G401 (cell line): ENCODE measurements at places on chromosomes 5 and 9. TPM values are rescaled to one million over a fixed set of nuclear protein-coding genes. Genes with fewer than 3 reads are reported as not detected.

The DDX4 gene
- total RNA-seq = not detected in 2 replicates

The N4BP3 gene
- total RNA-seq = 9.3 and 10.4 TPM in 2 replicates

DNA sequence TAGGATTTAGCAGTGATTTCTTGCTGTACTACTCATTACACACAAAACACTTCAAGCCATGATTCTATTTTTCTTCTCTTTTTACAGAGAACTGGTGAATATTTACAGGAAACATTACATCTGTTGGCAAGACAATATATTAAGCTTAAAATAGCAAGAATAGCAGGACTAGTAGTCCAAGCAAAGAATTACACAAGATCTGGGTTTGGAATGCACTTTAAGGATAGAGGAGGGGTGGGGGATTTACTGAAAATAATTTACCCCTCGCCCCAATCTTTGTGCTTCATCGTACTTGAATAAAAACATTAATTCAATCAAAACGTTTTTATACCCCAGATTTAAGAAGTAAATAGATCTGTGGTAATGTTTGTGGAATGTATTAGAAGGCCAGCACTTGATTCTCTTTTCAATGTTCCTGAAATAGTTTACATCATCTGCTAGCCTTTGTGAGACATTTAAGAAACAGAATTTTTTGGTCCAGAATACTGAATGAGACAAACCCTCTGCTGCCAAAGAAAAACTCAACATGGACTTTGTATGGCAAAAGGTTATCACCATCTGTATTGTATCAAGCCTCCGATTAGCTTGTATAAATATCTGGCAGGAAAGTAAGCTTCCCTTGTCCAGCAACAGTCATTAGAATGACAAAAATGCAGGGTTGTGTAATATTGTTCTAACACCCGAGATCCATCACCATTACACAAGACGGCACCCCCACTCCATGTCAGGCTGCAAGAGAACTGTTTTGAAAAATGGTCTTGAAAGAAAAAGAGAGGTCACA, 23.8 kb downstream of the SVEP1 start:
- peak; percentile 18 for DNase-seq

GRCh38 chr9:114631166-114631565, 20.1 kb downstream of the TMEM268 start:
- no peak for DNase-seq

DNA sequence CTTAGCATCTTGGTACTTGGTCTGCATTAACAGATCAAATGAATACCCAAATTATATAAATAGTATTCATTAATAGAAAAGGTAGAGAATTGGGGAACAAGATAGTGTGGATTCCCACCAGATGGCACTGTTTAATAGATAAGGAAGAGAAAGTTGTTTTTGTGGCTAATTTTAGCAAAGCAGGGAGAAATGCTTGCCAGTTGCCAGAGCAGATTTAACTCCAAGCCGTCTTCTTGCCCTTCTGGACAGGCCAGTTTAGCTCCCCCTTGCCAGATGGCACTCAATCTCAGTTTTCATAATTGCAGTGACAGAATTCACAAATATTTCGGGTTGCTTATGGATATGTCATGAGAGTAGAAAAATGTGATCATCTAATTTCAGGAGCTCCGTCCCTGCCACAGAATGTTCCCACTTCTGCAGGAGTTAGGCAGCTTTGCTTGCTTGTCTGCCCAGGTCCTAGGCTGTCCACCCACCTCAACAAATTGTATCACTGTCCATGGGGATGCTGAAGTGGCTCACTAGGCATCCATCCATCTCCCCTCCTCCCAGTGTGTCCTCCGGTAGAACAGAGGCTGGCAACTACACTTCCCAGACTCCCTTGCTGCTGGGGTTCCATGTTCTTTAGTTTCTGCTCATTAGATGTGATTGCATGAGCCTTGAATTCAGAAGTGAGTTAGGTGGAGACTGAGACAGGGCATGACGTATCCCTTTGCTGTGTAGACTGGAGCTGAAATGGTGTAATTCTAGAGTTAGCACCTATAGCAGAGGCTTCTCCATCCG, 11.8 kb upstream of the HEXB start:
- peak; percentile 94 for DNase-seq

DNA sequence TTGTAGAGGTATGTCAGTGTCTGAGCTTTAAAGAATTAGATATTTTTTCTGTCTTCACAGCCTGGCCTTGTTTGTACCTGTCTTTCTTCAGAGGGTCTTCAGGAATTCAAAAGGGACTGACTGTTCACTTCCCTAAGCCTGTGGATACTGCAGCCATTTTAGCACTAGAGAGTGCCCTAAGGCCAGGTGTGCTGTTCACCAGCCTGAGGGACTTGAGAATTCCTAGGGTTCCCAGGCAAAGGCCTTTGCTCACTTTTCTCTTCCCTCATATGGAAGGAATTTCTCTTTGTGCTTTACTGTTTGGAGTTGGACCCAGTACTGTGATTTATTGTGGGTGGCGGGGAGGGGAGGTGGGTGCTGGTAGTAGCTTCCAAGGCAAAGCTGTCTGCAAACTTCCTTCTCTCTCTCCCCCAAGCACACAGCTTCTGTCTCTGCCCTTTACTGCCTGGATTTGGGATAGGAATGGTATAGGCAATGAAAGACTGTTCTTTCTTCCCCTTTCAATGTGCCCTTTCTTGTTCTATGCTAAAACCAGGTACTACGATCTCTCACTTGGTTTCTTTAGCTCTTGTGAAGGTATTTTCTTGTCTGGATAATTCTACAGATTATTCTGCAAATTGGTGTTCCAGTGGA, 9.7 kb upstream of the LRRC70 start:
- DNase-seq = no peak

DNA sequence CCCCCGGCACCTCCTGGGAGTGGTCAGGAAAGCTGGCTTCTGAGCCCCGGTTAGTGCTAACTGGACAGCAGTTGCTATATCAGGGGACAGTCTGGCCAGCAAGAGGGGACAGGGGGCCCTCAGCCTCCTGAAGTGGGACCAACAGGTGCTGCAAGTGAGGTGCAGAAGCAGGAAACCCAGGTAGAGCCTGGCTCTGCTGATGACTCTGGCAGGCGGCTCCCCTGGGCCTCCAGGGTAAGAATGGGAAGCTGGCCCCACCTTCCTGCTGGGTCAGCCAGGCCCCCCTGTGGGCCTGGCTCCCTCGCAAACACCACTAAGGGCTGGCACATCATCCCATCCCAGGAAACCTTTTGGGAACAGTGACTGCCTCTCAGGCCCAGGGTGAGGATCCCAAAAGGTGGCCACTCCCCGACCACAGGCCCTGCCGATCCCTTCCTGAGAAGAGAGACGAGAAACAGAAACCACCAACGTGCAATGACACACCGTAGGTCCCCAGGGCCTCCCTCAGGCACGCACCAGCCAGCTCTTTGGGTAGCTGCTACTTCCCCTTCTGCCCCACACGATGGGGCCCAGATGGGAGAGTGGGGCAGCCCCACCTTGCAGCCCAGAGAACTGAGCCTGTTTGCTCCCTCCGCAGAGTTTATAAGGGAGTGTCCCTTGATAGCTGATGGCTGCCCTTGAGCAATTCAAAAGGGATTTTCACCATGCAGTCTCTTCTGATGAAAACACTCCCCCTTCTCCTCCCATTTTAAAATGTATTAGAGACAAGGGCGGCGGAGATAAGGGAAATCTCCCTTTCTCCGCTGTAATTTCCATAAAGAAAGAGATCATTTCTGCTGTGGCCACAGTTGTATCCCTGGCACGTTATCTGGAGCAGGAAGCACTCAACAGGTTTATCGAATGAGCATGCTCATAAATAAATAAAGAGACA, 76.8 kb downstream of the STK10 start:
- no peak for DNase-seq
